ENCODE measurements at places on chromosomes 4 and X.
A peak's percentile ranks its signal among the peaks of the same experiment; 100 is the strongest.

DNA sequence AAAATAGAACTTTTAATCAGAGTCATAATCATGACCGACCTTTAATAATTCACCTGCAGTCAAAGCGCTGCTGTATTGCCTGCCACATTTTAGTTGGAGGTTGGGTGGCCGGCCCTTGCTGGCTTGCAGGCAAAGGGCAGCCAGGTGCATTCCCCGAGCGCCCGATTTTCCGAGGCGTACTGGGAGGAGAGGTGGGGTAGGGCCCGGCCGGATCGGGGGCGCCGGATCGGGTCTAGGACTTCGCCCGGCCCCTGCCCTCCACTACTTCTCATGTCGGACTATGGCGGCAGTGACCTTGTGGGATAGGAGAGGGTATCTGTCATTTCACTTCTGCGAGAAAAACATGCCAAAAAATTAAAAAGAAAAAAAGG is 2.5 kb upstream of the RS1 start:
- DNase-seq, result no peak

DNA sequence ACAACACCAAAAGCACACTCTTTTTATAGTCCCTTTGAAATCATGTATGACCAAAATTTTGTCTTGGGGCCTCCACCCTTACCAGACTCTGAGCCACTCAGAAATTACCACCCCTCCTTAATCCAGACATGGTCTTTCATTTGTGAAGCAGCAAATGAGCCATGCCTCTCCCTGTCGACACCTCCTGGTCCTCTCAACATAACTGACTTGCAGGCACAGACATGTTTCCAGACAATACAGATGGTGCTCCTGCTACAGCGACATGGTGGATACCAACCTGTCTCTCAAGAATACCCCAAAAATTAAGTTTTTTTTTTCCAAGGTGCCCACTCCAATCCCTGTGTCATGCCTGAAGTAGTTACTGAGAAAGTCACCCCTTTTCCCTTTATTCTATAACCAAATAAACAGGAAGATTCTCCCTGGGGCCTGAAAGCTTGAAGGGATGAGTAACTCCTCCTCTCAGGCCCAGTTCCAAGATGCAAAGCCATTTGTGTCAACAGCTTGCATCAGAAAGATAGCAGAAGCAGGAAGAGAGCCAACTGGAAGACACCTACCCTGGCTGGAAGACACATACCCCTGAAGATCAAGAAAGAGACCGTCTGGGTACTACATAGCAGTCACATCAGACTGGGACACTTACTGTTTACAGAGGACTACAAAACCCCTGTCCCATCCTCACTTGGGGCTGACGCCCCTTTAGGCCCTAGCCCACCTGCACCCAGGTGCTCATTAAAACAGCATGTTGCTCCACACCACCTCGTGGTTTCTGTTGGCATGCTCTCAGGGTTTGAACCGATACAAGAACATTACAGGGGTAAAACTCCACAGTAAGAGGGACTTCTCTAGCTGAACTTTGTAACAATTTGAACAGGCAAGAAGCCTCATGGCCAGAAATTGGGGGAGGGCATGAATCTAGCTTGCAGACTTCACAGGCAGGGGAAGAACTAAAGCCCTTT is 5.5 kb upstream of the UGT2B17 start:
- DNase-seq, result no peak

- no peak for DNase-seq
These were observed 434.3 kb upstream of the RASGEF1B start for GRCh38 chr4:81905971-81906370.

DNA sequence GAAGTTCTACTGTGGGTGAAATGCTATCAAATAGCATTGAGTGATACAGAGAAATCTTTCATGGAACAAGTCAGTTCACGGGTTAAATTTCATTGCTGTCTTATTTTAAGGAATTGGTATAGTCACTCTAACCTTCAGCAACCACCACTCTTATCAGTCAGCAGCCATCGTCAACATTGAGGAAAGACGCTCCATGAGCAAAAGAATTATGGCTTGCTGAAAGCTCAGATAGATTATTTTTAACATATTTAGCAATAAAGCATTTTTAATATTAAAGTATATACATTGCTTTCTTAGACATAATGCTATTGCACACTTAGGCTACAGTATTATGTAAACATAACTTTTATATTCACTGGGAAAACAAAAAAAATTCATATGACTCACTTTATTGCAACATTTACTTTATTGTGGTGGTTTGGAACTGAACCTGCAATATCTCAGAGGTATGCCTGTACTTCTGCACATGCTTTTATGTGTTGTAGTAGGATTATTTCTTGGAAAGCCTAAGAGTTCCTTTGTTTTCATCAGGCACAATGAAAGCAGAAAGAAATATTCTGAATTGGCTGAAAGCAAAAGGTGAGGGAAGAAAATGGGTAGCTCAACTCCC is 586.7 kb downstream of the GBA3 start:
- DNase-seq, result no peak

- DNase-seq, result no peak
These were observed 37.0 kb downstream of the TNIP3 start for GRCh38 chr4:121127100-121127499.

- peak; percentile 26 for DNase-seq
These were observed 180.6 kb upstream of the NUDT6 start for GRCh38 chr4:123102897-123103471.

DNA sequence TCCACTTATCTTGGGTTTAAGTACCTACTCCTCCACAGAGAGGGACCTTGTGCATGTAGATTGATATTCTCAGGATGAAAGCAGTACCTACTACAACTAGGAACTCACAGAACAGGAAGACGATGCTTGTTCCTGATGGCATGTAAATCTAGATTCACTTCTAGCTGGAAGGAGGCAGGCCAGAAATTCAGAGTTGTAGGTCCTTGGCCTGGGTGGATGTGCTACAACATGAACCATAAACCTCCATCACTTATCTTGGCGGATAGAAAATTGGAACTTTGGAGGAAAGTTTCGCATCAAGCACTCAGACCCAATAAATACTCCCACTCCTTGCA is 9.3 kb upstream of the SMIM20 start:
- no peak for DNase-seq

DNA sequence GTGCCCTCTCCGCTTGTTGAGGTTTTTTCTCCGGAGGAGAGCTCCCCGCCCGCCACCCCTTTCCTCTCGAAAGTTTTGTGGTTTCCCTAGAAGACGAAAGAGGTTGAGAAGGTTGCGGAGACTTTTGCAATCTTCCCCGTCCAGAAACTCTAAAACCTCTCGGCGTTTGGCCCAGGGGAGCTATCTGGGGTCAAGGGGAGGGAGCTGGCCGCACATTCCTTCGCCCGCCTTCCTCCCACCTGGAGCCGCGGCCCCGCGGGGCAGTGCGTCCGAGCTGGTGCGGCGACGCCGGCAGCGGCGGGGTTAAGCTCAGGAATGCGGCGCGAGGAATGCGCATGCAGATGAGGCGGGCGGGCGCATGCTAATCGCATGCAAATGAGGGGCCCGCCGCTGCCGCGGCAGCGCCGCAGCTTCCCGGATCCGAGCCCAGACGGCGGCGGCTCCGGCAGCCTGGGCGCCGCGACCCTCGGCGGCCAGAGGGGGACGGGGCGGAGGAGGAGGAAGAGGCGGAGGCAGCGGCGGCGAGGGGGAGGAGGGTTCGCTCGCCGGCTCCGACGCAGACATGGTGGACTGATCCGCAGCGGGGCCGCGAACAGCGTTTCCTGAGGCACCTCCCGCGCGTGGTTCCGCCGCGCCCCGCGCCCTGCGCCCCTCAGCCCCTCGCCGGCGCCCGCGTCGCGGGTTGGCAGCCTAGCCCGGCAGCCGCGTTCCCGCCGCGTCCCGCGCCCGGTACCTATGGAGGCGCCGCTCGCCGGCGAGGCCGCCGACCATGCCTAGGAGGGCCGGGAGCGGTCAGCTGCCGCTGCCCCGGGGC is at the start of gene WWC2:
WWC2 (plus strand) TSS at position 535 of the 814 bp plus-strand sequence; CDS start at position 770, 235 bp downstream.
- peak; percentile 41 for DNase-seq

GRCh38 chr4:94127707-94128328 is 79.8 kb upstream of the SMARCAD1 start:
- no peak for DNase-seq

DNA sequence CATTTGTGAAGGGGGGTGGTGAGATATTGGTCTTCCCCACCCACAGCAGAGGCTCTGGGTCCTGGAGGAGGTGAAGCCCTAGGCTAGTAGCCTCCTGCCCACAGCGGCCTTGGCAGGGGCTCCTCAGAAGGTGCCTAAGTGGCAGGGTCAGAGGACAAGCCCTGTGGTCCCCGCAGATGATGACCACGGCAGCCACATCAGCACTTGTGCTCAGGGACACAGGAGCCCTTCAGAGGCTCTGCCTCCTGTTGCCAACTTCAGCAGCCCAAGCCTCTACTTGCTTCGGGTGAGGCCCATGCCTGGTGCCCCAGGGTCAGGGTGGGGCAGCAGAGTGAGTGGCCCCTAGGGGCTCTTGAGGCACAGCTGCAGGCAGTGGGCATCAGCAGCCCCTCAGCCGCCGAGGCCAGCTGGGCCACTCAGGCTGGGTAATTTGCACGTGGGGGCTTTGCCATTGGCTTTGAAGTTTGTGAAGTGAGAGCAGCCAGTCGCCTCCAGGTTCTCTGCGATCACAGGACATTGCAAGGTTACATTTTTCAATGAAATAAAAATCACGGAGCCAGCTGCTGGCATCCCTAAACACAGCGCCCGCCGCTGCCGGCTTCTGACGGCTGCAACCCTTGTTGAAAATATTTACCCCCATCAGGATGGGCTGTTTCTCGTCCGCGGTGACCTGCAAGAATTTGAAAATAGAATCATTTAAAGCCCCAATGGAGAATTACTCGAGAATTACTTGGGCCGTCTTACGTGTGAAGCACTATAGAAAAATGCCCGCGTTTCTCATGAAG is 108.5 kb downstream of the HMX1 start:
- DNase-seq, result no peak

DNA sequence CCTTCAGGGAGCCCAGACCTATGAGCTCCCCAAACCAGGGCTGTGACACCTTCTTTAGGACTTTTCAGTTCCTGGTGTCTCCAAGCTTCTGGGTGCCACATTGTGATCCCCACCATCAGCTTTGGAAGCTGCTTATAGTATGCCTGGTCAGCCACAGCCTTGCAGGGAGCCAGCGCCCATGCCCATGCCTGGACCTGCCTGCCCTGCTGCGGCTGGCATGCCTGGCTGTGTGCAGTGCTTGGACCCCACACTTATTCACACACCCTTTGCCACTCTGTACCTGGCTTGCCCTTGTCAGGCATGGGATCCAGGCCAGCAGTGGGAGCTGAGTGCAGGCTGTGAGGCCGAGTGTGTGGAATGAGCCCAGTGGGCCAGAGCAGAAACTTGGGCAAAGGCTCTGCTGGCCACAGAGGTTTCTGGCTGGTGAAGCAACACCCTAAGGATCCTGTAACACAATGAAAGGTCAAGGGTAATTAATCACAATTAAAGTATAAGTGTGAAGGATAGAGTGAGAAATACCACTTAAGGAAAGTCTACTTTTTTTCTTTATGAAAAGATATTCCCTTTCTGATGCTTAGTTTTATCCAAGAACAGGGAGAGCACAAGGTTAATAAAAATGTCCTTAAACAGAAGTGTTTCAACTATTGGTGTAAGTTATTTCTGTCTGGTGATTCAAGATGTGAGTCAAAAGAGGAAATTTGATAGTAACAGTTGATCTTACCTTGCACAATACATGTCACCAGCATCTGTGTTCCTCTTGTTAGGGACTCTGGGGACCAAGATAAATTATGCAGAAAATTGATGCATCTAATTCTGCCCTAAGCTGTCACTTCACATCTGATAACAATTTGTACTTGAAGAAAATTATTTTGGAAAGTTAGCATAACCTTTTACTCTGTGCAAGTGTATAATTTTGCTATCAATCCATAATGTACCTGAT is 161.8 kb downstream of the FAM47A start:
- no peak for DNase-seq

GRCh38 chr4:174349156-174349555 is 65.4 kb downstream of the CEP44 start:
- no peak for DNase-seq
